ENCODE measurements at places on chromosomes 7 and 10.

DNA sequence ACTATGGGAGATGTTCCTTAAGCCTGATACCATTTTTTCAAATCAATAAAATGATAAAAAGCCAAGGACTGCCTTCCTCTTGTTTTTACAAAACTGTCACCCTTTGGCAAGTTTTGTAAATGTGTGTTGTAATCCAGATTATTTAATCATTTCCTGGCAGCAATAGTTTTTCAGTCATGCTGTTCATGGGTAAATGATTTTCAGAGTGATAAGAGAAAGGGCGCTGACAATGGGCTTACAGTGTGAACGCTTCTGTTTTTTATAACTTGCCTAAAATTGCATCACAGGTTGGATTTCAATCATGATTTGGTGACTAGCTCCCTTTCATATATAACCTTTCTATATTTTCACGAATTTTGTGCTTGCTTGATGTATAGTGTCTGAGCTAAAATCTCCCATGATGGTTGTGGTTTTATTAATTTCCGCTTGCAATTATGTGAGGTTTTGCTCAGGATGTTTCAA, 19.0 kb upstream of the DMBT1 start:
- no peak for DNase-seq

- DNase-seq = no peak
These were observed 450.1 kb upstream of the MKI67 start for GRCh38 chr10:128576336-128576735.

DNA sequence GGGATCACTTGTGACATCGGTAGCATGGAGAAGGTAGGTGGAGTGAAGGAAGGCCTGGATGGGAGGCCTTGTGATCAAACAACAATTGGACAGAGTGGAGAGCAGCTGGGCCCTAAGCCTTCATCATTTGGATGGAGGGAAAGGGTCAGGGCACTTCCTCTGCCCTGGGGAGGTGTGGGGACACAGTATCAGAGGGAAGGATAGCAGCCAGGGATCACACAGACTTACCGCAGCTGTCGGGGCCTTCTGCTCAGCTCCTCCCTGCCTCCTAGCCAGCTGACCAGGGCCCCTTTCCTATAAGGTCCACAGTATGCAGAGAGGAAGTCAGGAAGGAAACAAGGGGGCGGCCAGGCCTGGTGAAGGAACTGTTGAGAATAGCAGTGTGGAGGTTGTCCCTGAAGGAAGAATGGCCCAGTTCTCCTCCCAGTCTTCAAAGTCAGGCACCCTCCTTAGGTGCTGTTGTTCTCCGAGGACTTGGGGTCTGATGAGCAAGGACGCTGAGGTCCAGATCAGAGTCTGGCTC, 62.1 kb downstream of the ABCC2 start:
- DNase-seq = no peak

DNA sequence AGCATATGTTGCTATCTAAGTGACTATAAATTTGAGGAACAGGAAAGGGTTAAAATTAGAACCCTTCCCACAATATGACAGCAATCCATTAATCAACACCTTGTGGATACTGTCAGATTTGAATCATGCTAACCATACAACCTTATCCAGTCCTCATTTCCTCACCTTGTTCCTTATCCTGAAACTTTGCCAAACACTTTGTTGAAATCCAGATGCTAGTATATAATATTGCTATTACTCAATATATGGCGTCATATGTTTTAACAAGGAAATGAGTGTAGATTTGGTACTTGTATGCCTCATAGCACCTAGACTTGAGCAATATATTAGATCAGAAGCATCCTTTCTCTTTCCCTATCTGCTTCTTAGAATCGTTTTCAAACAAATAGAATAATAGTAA, 66.3 kb upstream of the SLC25A13 start:
- no peak for DNase-seq

DNA sequence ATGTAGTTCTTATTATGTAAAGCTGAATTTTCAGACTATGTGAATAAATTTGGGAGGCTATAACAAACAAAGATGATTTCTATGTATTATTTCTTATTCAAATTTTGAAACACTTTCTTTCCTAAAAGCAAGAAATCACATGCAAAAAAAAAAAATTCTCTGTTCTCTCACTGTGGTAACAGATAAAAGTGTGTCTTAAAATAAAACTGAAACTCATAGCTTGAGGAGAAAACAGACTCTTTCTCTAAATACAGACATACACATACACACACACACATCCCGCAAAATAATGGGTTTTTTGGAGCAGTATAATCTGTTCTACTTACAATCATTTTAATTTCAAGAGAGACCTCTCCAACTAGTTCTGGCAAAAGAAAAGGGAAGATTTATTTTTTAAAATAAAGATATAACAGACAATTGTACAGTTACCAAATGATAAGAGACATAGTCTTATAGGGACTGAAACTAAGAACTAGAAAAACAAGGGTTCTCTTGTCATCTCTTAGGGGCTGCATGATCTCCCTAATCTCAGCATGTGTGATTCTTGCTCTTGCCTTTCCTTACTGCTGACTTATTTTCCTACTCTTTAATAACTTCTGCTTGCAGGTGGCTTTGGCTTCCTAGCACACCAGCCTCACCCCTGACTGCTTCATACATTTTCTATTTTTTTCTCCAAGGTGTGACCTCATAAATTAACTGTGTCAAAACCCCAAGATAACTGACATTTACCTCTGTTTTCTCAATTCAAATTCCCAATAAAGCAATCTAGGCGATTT, 483.5 kb upstream of the POT1 start:
- no peak for DNase-seq

- no peak for DNase-seq
These were observed 46.2 kb downstream of the MINDY4 start for GRCh38 chr7:30817371-30817767.

DNA sequence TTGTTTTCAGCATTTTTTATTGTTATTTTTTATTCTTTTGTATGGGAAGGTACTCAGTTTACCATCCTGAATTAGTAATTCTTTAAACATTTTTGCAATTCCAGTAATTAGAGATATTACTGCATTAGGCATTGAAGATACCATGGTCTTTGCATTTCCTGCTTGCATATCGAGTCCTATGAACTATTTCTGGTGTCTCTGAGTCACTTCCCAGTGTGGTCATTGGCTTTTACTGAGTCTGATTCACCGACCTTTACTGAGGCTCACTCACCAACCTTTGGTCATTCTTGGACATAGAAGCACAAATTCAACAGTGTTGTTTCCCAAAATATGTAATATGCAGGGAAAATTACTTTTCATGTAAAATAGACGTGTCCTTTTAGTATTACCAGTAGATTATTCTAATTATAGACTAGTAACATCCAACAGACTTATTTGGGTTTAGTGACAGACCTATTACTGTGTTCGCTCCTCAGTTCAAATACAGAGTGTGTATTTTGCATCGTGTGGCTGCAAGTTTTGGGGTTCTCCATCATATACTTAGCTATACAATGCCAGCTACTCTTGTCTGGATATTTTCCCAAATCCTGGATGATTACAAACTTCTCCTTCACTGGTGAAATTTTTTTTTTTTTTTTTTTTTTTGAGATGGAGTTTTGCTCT, 180.7 kb upstream of the PRSS1 start:
- DNase-seq = no peak

- DNase-seq = no peak
These were observed 57.7 kb upstream of the PARD3 start for GRCh38 chr10:34872820-34873219.

GRCh38 chr7:39608278-39608677, 15.1 kb upstream of the RALA start:
- DNase-seq = no peak
